ENCODE measurements at places on chromosomes 1 and 21.

GRCh38 chr1:50873458-50874187 is 86.4 kb downstream of the FAF1 start:
- peak; percentile 4 for DNase-seq

GRCh38 chr1:206761159-206761768 is 9.3 kb upstream of the IL19 start:
- no peak for DNase-seq

DNA sequence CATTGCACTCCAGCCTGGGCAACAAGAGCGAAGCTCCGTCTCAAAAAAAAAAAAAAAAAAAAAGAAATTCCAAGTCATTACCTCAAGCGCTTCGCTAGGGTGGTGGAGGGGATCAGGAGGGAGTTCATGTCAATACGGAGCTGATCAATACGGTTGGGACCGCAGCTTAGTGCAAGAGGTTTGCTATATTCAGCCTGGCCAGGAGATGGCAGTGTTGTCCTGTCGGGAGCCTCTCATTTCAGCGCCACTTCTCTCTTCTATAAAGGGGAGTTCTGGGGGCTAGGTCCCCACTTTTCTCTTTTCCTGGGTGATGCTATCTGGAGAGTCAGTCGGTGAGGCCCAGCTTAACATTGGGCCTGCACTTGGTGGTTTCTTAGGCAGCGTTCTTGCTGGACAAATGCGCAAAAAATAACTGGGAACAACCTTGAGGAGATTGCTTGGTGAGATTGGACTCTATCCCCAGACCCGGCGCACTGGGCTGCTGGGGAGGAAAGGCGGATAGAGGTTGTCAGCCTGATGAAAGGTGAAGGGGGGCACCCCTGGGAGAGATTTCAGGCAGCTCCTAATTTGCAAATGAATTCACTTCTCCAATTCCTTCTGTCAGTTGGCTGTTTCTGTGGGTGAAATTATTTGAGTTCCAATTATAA is 40.4 kb downstream of the KIAA0040 start:
- no peak for DNase-seq

DNA sequence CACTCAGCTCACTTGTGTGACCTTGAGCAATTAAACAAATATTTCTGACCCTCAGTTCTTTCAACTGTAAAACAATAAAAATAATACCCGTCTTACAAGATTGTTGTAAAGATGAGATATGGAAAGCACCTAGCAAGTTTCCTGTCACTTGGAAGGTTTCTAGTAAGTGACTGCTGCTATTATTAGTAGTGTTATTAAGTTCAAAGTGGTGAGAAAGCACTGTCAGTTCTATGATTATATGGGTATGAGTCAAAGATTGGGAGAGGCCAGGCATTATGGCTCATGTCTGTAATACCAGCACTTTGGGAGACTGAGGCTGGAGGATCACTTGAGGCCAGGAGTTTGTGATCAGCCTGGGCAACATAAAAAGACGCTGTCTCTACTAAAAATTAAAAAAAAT is 145.4 kb downstream of the C1orf21 start:
- DNase-seq = no peak

DNA sequence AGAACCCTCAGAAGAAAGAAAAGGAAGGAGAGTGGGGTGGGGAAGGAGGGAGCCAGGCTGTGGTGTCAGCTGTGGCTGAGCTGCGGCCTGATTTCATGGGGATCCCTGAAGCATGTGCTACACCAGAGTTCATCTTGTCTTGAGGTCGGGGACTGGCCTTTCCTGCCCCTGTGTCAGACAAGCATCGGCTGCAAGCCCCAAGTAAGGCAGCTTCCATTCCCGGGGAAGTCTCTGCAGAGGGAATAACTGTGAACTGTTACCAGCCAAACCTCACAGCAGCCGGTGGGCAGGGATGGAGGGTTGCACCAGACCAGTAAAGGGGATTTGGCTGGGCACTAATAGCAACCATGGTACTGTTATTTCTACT is 35.7 kb upstream of the BTG2 start:
- DNase-seq = no peak

GRCh38 chr1:81437213-81437612 is 363.5 kb upstream of the ADGRL2 start:
- no peak for DNase-seq

- no peak for DNase-seq
Measured at GRCh38 chr1:41874151-41874719, 44.5 kb downstream of the HIVEP3 start.

- no peak for DNase-seq
Measured at GRCh38 chr1:19074902-19075721, 118.6 kb upstream of the IFFO2 start.

DNA sequence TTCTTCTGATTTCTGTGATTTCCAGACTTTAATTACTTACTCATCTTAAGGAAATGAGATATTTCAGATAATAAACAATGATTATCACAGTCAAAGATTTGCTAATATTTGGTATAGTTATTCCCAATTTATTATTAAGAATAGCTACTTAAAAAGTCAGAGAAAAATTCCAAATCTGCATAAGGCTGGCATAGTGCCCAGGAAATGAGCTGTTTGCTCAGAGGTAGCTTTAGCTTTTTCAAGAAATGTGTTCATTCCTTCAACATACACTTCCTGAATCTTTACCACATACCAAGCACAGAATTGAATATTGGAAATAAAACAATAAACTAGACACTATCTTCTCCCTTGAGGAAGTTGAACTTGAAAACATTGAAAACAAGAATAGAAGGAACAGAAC is 44.3 kb upstream of the KCNK1 start:
- DNase-seq = no peak

GRCh38 chr1:115839679-115840237 is 1.2 kb downstream of the NHLH2 start:
- DNase-seq = no peak

DNA sequence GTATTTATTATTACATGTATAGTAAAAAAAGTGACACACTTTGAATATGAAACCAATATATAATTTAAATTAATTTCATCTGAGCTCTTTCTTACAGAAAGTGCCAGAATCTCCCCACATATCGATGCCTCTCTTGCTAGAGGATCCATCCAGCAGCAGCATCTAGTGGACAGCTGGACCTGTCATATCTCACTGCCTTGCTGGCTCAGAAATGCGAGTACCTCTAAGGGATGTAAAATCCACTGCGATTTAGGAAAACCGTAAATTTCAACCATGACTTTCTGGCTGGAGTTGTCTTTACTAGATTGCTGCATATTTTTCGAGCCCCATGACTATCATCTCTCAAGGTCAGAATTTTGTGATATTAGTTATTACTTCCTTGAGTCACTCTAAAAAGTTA is 333.8 kb downstream of the NEGR1 start:
- DNase-seq = no peak

DNA sequence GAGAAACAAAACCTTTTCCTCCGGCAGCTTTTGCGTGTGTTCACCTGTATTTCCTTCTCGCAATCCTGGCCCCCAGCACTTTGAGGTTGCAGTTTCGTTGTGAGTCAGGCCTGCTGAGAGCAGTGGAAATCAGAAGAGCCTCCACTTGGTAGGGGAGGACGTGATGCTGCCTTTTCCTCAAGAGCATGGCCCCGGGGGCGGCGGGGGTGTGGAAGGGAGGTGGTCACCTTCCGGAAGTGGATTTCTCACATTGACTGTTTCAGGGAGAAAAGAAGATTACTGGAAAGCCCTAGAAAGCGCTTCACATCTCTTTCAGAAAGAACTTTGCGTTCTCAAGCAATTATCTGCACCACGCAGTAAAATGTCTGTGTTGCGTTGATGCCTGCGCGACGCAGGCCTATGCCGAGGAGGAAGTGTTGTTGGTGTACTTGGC is 12.2 kb upstream of the IL10 start:
- DNase-seq = no peak

- no peak for DNase-seq
Measured at GRCh38 chr1:53580009-53580400, 120.8 kb downstream of the DMRTB1 start.

GRCh38 chr21:38938343-38938742 is 132.6 kb downstream of the ETS2 start:
- no peak for DNase-seq

- DNase-seq = no peak
Measured at GRCh38 chr1:91611483-91611917, 110.8 kb downstream of the CDC7 start.

DNA sequence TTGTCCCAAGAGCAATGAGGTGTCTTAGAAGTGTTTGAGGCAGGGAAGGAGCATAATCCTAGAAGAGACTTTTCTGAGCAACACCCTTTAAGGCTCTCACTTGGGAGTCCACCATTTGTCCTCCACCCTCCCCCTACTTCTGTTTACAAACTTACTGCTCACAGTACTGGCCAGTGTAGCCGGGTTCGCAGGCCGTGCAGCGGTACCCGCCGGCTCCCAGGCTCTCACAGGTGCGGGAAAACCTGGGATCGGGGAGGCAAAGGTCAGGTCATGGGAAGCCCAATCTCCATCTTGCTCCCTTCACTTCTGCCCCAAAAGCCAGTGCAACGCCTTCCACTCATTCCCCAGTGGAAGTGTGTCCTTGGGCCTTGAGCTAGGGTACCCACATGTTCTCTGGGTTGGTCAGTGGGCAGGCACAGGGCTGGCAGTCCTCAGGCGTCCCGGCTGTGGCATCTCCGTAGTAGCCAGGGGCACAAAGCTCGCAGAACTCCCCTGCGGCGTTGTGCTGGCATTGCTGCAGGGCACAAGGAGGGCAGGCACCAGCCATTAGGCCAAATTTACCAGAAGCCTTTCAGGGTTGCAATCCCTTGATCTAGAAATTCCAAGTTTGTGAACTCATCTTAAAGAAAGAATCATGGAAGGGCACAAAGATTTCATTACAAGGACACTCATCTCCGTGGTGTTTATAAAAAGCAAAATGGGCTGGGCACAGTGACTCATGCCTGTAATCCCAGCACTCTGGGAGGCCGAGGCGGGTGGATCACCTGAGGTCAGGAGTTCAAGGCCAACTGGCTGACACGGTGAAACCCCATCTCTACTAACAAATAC is 49.8 kb downstream of the LDLRAD2 start:
- no peak for DNase-seq
